ENCODE measurements at places on chromosomes 16 and 17.

DNA sequence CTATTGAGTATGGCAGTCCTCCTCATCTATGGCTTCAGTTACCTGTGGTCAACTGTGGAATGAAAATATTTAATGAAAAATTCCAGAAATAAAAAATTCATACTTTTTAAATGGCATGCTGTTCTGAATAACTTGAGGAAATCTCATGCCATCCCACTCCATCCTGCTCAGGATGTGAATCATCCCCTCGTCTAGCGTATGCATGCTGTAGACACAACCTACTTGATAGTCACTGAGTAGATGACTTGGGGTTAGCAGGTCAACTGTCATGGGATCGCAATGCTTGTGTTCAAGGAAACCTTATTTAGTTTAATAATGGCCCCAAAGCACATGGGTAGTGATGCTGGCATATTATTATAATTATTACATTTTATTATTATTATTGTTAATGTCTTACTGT is 4.8 kb upstream of the VAC14 start:
- DNase-seq: no peak

DNA sequence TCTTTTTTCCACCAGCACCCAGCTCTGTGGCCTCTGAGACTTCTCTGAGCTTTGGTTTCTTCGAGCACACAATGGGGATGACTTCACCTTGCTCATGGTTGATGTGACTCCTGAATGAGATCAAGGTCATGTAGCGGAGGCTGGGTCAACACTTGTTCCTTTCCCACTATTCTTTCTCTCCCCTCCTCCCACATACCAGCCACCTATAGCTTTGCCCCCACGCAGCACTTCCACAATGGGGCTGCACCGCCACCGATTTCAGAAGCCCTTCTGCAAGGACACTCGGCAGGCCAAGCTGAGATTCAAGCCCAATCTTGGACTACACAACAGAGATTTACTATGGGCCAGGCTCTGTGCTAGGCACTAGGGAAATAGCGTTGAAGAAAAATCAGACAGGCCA is 14.4 kb downstream of the TRIM25 start:
- DNase-seq: no peak

- DNase-seq: no peak
Observed at GRCh38 chr17:39919087-39919683, 750 bp upstream of the GSDMB start.

DNA sequence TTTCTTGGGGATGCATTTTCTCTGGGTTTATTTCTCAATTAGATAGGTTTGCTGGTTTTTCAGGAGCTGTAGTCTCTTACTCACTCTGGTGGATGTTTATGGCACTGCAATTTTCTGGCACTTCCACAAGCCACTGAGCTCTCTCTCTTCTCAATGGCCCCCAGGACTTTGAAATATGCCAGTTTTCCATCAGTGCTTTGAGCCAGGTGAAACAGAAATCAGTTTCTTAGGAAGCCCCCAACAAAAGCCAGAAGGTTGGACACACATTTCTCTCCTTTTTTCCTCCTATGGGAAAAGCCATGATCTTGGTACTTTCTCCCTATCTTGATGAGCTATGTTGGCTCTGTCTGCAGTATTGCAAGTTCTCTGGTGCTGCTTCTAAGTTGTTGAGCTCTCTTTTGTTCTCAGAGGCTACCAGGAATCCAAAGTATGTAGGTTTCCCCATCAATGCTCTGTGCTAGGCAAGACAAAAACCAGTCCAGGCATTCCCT is 90.7 kb upstream of the SMIM36 start:
- DNase-seq: no peak

- DNase-seq: no peak
Observed at GRCh38 chr16:3127745-3128144, 7.1 kb upstream of the ZNF213 start.

- DNase-seq: no peak
Observed at GRCh38 chr16:65119901-65120401, 1.9 kb downstream of the CDH11 start.

GRCh38 chr16:30472328-30472942 is at the start of gene ITGAL:
TSS of gene ITGAL (plus strand) at chr16:30472742. CDS start at chr16:30472838, 96 bp downstream.
- peak; percentile 87 for DNase-seq

GRCh38 chr16:23855010-23855409 is 19.2 kb downstream of the PRKCB start:
- no peak for DNase-seq

DNA sequence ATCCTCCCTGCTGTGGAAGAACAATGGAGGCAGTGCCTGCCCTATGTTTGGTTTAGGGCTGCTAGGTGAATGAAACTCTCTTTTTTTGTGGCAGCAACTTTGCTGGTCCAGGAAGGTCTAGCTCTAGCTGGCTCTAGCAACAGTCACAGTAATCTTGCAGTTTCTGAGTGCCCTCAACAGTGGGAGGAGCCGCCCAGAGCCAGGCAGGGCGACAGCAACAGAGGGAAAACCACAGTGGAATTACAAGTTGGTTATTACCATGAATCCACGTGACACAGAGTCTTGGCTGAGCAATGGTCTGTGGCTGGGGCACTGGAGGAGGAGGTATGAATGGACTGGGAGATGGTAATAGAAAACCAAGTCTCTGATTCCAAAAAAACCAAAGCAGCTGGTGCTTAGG is 10.3 kb downstream of the HSPB9 start:
- DNase-seq: peak; percentile 36

- DNase-seq: peak; percentile 8
Observed at GRCh38 chr16:20844588-20844987, 38.3 kb downstream of the REXO5 start.

DNA sequence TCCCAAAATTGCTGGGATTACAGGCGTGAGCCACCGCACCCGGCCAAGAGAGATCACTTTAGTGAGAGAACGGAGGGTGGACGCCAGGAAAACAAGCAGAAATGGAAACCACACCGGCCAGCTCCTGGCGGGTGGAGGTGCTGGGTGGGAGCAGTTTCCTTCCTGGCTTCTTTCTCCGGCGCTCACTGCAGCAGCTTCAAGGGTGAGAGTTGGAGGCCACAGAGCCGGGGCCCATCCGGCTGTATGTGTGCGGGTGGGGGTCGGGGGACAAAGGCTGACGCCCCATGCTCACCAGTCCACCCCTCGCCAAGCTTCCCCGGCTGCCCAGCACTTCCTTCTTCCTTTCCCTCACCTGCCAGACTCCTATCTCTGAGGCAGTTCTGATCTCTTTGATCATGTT is 13.5 kb upstream of the BHLHA9 start:
- DNase-seq: no peak

DNA sequence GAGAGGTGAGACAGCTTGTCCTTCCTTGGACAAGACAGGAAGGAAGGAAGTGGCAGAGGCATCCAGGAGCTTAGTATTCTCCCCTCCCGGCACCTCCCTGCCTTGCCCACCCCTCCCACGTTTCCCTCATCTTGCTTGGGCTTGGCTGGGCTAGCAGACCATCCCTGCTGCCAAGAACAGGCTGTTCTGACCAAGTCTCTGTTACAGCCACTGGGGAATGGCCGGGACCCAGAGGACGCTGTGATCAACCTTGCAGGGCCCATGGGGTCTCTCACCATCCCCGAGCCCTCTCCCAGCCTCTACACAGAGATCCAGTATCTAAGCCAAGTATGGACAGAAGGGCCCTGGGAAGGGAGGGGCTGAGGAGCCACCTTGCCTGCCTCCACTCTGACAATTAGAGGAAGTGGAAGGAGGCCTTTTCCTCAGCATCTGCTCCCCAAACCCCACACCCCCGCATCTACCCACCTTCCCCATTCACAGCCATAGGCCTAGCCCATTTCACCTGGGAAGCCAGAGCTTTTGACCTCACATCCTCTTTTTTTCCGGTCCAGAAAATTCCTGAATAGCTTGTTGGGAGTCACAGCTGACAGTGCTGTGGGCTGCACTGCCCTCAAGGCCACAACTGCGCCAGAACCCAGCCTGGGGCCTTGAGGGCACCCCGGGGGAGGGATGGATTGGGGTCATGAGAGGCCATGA is 14.1 kb downstream of the CD300LG start:
- no peak for DNase-seq

- DNase-seq: no peak
Observed at GRCh38 chr17:9646546-9646885, 1.2 kb downstream of the USP43 start.

DNA sequence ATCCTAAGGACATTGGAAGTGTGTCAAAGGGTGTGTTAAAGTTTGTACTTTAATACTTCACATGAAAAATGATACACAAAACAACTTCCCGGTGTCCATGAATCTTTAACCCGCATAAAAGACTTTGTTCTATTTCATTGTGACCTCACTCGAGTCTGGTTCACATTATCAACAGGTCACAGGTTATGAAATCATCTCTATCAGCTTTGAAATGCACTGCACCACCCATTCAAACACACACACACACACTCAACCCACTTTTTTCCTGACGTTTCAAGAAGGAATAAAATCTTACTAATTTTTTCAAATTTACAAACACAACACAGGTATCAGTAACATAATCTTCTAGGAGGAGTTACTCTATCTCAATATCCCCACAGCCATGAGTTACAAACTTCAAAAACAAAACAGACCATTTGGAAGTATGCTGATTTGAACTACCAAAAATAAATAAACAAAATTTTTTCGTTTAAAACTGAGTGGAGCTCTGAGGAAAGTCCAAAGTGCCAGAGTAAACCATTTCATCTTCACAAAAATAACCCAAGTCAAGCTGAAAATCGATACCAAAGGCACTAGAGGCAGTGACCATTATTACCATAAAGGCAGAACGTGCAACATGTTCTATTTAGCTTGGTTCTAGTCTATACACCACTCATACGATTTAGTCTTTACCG is 2.7 kb downstream of the ACOX1 start:
- DNase-seq: no peak

DNA sequence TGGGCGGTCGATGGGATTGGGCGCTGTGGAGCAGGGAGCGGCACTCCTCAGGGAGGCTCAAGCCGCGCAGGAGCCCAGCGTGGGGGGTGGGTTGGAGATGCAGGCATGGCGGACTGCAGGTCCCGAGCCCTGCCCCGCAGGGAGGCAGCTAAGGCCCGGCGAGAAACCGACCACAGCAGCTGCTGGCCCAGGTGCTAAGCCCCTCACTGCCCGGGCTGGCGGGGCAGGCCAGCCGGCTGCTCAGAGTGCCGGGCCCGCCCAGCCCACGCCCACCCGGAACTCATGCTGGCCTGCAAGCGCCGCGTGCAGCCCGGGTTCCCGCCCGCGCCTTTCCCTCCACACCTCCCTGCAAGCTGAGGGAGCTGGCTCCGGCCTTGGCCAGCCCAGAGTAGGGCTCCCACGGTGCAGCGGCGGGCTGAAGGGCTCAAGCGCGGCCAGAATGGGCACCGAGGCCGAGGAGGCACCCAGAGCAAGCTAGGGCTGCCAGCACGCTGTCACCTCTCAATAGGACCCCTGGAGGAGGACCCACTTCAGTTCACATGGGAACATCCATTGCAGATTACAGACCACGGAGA is 20.5 kb upstream of the METTL16 start:
- no peak for DNase-seq

- no peak for DNase-seq
Observed at GRCh38 chr16:76899767-76900166, 291.2 kb upstream of the MON1B start.

DNA sequence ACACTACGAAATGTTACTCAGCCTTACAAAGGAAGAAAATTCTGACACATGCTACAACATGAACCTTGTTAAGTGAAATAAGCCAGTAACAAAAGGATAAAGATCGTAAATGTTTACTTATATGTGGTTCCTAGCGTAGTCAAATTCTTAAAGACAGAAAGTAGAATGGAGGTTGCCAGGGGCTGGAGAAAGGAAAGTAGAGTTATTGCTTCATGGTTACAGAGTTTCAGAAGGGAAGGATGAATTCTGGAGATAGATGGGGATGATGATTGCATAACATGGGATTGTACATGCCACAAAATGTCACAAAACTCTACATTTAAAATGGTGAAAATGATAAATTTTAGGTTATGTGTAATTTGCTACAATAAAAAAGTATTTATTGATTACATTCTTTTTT is 103.8 kb downstream of the CHD9NB start:
- no peak for DNase-seq

DNA sequence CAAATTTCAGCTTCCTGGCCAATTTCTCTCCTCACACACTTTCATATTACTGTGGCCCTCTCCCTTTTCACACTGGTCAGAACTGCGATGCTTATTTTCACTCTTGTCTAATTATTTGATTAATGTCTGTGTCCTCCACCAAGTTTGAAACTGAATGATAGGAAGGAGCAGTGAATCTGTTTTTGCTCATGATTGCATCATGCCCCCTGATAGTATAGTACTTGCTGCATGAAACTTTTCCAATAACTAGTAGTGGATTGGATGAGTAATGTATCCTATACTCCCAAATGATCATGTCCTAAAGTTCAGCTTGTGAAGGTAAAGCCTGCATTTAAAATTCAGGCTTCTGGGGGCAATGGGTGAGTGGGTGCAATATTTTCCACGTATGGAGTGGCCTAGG is 121.2 kb downstream of the ASIC2 start:
- no peak for DNase-seq

- DNase-seq: no peak
Observed at GRCh38 chr17:53721101-53721500, 101.6 kb upstream of the KIF2B start.

DNA sequence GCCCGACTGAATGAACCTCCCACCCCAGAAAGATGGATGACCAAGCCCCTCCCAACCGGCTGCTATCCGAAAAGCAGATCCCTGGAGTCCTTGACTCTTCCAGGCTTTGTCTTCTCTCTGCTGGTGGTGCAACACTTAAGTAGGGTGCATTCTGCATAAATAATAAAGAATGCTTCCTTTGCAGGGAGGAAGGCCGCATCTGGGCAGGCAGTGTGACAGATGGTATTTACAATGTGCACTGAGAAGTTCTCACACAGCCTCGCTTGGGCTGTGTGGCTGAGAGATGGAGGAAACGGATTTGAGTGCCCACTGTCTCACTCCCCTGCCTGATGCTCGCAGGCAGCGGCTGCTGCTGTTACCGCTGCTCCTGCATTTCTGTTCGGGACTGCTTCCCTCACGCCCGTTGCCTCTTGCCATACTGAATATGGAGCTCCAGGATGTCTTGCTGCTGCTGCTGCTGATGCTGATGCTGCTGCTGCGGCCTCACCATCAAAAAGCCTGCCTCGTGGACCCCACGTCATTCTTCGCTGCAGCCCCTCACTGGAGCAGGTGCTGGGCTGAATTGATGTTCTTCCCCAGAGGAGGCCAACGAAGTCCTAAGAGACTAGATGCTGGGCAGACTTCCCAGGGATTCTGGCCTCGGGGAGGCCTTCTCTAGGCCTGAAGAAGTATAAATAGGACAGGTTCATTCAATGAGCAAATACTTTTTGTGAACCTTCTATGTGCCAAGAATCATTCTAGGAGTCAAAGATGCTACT is 7.1 kb upstream of the RHBDL3 start:
- DNase-seq: no peak

DNA sequence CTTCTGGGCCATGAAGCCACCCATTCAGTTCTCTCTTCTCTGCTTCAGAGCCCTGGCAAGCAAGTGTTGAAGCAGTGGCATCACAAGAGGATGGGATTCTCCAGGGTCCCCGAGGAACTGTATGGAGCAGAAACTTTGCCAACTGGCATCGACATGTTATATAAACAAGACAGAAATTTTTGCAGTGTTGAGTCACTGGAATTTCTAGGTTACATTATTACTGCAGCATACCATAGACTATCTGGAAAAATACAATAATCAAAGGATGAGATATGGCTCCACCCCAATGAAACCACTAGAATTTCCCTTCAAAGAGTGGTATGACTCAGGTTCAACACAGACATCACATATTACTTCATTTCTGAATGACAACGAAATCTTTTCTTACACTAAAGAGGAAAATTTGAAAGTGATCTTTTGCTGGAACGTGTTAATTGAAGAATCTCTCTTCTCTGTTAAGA is 343.0 kb upstream of the DYNLRB2 start:
- no peak for DNase-seq

All from activated naive CD4-positive, alpha-beta T cell treated with Interleukin-2 at 50 U/mL for 16 hours (primary cell).